Skin of body (tissue), 3 donors: ENCODE measurements at places on chromosomes 16 and 17.

GRCh38 chr17:39738983-39739884, 1.5 kb downstream of the GRB7 start:
- DNase-seq = peak; percentile 10

GRCh38 chr16:69328854-69329316, 1.5 kb downstream of the PDF start:
- DNase-seq = no peak

DNA sequence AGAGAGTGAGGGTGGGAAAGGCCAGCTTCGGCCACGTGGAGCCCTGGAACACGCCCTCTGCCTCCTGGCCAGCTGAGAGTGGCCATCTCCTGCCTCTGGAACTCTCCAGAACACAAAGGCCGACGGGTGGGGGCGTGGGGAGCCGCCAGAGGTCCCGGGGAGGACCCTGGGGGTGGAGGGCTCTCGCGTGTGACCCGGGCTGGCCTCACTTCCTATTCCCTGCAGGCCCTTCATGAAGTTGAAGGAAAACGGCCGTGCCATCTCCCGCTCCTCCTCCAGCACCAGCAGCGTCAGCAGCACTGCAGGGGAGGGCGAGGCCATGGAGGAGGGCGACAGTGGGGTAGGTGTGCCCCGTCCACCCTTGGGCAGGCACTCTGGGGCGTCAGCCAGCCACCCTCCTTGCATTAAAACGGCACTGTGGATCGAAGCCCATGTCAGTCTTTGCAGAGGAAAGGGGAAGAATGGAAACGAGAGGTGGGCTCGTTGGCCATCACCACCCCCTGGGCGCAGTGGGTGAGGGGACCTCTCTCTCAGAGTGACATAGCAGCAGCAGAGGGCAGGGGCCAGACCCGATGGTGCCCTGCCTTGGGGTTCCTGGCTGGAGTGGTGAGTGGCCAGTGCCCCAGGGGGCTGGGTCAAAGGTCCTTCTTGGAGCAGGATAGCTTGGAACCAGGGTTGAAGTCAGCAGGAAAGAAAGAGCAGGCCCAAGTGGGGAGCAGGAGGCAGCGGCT, 37.1 kb downstream of the OR1D5 start:
- DNase-seq = no peak

- no peak for DNase-seq
Observed at GRCh38 chr17:83177611-83178532, 98.5 kb downstream of the METRNL start.

DNA sequence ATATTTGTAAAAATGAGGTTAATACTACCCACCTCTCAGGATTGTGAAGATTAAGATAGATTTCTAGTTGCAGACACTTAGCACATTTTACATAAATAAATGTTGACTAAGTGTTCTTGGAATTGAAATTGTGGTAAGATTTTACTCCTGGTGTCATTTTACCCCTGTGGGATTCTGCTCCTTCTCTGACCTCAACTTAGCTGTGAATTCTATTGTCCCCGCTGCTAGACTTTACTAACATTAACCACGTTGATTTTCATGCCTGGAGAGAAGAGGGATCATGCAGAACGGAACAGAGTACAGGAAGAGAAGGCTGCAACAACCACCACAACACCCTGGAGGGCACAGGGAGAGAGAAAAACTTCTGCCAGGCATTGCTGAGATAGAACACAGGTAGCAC, 2.1 kb upstream of the TOM1L1 start:
- DNase-seq = no peak

DNA sequence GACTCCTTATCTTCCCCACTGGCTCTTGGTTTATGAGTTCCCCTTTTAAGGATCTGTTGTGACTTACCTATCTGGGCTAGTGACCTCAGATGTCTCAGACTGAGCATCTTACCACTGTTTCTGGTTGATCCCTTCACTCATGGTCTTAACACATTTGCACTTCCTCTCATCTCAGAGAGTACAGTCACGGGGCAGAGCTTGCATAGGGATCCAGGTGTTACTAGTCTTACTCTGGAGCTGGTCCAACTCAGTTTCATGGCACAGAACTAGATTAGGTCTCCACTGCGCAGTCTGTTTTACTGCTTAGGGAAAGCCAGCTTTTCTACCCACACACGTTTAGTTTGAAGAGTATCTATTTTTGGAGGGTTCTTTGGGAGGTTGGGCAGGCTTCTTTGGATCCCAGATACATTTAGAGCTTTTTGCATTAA, 10.2 kb downstream of the GABARAPL2 start:
- DNase-seq = no peak

DNA sequence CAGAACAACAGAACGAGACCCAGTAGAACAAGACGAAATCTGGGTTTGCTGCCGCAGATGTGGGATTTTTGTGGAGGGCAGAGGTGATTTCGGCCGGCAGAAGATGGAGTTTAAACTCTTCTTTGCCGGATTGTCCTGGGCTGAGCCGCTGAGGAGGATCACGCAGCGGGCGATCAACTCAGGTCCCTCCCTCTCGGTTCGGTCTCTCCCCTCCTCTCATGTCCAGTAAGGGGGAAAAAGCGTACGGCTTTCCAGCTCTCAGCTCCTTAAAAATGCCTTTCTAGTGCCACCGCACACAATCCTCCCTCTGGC, 2.5 kb downstream of the PHF12 start:
- DNase-seq = peak; percentile 69

DNA sequence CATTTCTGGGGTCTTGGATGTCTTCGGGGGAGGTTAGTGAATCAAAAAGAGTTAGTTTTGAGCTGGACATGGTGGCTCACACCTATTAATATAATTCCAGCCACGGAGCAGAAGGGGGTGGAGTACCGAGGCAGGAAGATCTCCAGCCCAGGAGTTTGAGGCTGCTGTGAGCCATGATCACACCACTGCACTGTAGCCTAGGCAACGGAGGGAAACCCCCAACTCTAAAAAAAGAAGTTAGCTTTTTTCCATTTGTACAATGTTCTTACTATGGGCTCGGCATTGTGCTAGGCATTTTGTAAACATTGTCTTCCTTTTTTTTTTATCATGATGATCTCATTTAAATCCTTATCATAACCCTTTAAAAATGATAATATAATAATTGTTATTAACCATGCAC, 8.3 kb upstream of the SNF8 start:
- DNase-seq = no peak

GRCh38 chr17:12330456-12330855, 309.8 kb downstream of the MAP2K4 start:
- DNase-seq = no peak

DNA sequence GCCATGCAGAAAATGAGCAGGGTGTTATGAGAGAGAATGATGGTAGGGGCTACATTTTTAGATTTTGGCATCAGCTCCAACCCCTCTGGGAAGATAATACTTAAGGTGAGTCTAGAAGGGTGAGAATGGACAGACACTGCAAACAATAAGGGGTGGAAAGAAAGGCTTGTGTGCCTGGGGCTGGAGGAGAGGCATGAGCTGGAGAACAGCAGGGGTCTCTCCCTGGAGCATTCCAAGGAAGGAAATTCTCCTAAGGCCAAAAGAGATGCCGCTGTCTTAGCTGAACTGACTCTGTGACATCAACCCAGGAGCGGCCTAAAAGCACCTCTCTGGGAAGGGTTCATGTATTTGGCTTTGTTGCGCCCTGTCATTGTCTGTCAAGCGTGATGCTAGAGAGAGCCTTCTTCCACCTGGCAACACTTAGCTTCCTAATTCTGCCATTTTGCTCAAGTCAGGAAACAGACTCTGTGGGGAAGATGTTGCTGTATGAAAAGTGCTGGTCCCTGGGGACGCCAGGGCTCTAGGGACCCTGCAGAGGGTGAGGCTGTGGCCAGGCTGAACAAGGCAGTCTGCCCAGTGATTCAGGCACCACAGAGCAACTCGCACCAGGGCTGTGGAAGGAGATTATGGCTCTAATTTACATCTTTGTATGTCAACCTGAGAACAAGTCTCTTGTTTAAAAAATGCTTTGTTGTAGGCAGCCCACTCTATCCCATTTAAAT, 225.7 kb downstream of the CBLN1 start:
- no peak for DNase-seq

GRCh38 chr16:54594601-54595391, 308.2 kb upstream of the IRX3 start:
- no peak for DNase-seq

GRCh38 chr16:87436225-87437172, 44.4 kb downstream of the MAP1LC3B start:
- DNase-seq = no peak

GRCh38 chr16:69620573-69620972, 54.8 kb downstream of the NFAT5 start:
- no peak for DNase-seq

- no peak for DNase-seq
Observed at GRCh38 chr16:66346221-66346620, 20.3 kb upstream of the CDH5 start.

DNA sequence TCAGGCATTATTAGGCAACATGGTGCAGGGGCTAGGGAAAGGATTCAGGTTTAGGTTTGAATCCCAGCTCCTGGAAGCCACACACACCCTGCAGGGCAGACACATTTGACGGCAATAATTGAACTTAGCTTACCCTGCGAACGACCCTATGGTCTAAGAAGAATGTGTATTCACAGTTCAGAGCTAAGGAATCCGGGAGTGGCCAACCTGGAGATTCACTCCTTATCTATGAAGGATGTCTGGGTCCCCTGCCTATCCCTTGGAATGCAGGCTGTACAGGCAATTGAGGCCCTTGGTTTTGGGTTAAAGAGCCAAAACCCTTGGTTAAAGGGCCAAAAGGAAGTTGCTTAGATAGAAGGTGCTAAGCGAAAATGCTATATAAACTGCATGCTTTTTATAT, 2.9 kb upstream of the SYT17 start:
- DNase-seq = no peak

- DNase-seq = no peak
Observed at GRCh38 chr16:88379694-88380040, 3.1 kb upstream of the ZNF469 start.

DNA sequence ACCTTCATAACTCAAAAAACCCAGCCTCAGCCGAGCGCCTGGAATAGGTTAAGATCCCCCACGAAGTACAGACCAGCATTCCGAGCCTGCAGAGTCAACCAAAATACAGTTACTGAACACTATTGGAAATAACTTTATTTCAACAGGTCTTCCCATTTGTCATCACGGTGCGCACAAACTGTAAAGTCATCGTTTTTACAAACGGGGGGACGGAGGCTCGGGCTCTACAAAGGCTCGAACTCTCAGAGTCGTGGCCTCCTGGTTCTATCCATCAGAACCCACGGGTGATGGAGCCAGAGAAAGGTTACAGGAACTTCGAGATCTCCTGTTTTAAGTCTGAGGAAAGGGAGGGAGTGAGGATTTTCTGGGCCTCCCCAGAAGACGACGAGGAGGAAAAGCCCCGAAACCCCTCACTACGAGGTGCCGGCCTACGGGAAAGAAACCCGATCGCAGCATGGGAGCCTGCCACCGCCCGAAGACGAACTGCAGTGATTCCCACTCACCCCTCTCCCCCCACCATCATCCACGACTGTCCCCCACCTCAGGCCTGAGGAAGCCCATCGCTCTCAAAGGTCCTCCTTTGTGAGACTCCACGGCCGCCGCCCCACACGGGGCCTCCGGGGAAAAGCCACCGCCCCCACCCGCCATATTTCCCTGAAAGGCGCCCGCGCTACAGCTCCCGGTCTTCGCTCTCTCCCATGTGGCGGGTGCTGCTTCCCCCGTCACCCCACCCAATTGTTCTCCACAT, 917 bp downstream of the YWHAE start:
- no peak for DNase-seq

- DNase-seq = no peak
Observed at GRCh38 chr17:57612202-57613071, 132.7 kb downstream of the CCDC182 start.
